ENCODE measurements at places on chromosomes 11 and 22.

DNA sequence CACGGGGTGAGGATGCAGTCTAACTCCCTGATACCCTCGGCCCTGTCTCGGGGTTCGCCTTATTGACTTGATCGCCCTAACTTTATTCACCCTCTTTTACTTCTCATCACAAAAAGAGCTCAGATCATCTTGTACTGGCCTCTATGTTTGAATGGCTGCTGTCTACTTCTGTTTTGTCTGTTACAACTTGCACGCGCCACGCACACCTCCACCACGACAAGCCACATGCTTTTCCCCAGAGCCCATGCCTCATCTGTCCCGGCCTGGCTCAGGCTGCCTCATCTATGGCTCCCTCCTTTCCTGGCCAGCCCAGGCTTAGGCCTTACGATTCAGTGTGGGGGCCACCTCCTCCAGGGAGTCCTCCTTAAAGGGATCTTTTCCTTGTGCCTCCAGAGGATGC, 180.9 kb downstream of the EFCAB6 start:
- no peak for DNase-seq

- DNase-seq, result no peak
Measured at GRCh38 chr22:48049116-48049515, 1286.7 kb downstream of the TBC1D22A start.

DNA sequence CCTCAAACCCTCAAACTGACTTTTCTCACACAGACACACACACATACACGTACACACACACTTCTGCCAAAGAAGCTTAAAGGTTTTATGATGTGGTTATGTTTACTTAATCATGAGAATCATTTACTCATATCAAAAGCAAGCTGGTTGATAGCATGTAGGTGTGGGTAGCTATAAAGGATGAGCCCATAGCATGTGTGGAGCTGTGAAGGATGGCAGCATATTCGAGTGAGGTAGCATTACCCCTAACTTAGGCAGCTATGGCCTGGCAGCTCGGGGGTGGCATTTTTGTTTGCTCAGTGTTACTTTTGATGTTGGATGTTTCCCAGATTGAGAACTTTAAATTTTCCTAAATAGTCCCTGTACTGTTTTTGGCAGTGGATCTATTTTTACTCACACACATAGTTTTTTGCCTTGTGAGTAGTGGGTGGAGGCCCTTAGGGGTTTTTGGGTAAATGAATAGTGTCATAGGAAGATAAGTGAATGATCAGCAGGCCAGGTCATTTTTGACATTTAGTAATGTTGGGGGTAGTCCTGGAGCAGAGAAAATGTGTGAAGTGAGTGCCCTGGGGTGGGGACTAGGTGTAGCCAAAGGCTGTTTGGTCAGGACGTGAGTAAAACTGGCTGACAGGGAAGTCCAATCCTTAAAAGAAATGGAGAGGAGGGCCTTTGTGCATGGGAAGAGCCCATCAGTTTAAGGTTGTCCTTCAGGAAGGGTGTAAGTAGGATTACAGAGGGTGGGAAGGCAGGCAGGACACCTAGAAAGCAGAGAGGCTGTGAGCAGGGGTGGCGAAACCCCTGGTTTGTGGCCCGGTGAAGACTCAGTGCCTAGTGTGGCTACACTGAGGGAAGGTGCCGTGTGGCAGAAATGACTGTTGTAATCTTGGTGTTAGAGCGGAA, 7.1 kb downstream of the YWHAH start:
- DNase-seq, result no peak

- no peak for DNase-seq
Measured at GRCh38 chr11:75616281-75616680, 52.6 kb downstream of the MAP6 start.

DNA sequence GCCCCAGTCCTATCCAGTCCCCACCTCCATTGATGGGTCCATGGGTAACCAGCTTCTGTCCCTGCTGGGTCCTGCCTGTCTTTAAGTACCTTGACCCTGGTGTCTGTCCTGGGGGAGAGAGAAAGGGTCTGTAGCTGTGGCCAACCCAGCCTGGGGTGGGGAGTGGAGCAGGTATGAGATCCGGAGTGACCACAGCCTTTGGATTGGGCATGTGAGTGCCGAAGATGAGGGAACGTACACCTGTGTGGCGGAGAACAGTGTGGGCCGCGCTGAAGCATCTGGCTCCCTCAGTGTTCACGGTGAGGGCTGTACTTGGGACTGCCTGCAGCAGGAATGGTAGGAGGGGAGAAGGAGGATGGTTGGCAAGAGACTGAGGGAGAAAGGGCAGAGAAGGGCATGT, 5.2 kb downstream of the ROBO3 start:
- DNase-seq, result no peak
